ENCODE measurements at places on chromosomes 5 and 9. TPM values are rescaled to one million over a fixed set of nuclear protein-coding genes. Genes with fewer than 3 reads are reported as not detected.

Gene RIMOC1
- 18.4 TPM for polyA plus RNA-seq

Gene CYSRT1
- 1.9 TPM for polyA plus RNA-seq

Gene FCN1
- polyA plus RNA-seq = 9.9 TPM

Gene BAAT
- polyA plus RNA-seq = 0.80 TPM

DNA sequence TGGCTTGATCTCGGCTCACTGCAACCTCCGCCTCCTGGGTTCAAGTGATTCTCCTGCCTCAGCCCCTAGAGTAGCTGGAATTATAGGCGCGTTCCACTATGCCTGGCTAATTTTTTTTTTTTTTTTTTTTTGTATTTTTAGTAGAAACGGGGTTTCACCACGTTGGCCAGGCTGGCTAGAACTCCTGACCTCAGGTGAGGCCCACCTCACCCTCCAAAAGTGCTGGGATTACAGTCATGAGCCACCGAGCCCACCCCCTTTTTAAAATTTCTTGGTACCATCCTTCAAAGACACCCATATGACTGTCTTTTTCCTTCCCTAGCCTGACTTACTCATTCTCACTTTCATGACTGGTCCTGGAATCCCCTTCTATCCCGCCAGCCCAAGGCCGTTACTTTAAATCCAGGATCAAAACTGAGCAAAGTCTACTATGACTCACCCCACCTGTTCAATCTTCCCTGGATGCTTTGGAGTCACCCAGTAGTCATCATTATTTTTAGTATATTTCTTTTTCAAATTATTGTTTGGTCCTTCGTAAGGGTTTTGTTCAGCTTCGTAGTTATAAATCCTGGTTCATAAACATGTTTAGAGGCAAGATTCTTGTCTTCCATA, 1.2 kb upstream of the TBCA start:
- no peak for DNase-seq

Gene SHISAL2B
- not detected for polyA plus RNA-seq
